Stimulated activated CD8-positive, alpha-beta memory T cell treated with anti-CD3 and anti-CD28 coated beads, Interleukin-4, amount 100 ng/mL, for 4 hours (primary cell): ENCODE measurements at places on chromosomes 4 and X.

DNA sequence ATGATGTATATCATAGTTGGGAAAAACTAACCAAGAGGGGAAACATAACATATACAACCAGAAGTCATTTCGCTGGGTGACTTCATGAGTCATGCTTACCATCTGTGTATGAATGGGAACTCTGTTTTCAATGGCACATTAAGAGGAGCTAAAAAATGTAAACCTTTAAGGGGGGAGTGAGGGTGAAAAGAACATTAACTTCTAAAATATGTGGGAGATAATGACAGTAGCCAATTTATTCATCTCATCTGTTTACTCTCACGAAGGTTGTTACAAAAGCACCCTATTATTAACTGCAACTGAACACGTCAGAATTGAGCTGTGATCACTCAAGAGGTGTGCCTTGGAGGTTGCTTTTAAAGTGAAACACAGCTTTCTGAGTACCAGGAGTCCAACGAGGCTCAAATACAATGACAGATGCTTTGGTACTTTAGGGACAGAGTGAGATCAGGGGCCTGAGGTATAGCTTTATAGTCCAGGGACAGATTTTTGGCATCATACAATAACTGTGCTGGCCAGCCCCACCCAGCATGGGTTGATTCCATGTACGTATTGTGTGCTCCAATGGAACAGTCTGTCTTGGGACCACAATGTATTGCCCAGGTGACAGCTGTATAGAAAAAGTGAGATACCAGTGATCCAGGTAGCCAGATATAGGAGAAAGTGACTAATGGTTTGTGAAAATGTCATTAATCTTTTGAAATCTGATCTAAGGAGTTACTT is 107.3 kb downstream of the AMMECR1 start:
- no peak for DNase-seq

DNA sequence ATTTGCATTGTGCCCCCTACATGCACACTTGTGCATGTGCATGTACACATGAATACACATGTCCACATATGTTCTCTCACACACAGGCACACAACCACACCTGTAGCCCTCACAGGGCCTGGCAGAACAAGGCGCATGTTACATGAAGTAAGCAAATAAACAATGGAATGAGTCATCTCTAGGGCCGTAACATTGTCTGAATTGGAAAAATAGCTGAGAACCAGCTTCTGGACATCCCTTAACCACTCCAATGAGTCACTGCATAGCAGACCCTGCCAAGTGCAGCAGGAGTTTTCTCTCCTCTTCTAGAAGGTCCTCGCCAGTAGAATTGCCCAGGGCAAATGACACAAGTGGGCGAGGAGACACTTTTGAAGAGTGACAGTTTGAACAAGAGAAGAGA is 66.1 kb downstream of the MAGEA10 start:
- DNase-seq, result no peak

DNA sequence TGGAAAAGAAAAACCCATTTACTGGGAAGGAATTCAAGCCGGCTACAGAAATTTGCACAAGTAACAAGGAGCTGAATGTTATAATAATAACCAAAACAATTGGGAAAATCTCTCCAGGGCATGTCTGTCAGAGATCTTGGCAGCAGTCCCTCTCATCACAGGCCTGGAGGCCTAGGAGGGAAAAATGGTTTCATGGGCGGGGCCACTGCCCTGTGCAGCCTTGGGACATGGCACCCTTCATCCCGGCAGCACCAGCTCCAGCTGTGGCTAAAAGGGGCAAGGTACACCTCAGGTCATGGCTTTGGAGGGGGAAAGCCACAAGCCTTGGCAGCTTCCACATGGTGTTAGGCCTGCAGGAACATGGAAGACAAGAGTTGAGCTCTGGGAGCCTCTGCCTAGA is 513.1 kb upstream of the CNKSR2 start:
- no peak for DNase-seq

GRCh38 chr4:173415885-173416653 is 17.2 kb upstream of the SCRG1 start:
- DNase-seq, result no peak

DNA sequence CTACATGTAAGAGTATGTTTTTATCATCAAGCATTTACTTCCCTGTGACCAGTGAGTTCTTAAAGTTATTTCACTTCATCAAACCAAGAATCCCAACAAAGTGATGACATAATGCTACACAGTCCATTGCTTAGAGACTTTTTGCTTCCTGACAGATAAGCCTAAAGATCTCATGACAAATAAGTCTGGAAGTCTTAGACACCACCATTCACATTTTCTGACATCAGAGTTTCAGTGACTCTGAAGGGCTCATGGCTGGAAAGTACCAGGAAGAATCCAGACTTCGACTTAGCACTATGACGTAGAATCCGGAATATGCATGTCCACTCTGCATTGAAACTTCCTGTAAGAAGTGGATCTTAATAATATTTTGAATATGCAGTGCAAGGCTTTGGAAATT is 53.7 kb downstream of the CLDN22 start:
- no peak for DNase-seq

DNA sequence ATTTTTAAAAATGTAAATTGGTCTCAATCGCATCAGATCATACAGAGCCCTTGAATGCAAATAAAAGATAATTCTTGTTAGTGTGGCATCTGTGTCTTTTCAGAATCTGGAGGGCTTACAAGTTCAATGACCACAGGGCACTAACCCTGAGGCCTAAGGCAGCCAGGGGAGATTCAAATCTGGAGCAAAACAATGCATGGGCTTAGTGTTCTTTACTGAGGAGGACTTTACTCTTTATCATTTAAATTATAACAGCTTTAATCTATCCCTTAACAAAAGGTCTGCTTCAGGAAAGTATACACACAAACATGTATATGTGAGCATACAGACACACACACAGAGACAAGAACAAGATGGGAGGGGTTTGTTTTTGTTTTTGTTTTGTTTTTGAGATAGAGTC is 51.0 kb upstream of the NSUN7 start:
- DNase-seq, result no peak

GRCh38 chrX:136754651-136755050 is 26.1 kb downstream of the ARHGEF6 start:
- DNase-seq, result no peak

- DNase-seq, result no peak
Measured at GRCh38 chr4:154368060-154368459, 123.5 kb downstream of the DCHS2 start.

- DNase-seq, result no peak
Measured at GRCh38 chr4:79886021-79886420, 187.0 kb downstream of the ANTXR2 start.

DNA sequence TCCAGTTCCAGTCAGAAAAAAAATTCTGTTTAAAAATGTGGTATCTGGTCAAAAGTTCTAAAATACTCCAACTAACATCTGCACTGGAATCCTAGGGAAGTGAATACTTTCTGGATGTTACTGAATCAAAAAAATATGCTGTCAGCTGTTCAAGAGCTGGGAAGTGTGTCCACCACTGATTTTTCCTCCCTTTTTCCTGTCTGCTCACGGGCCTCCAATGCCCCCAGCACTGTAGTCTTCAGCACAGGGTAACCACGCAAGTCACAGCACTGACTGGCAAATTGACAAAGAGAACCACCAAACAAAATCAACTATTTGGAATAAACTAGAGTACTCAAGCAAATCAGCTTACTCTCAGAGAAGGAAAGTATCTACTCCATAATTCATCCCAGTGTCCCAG is 9.9 kb downstream of the VEGFC start:
- no peak for DNase-seq

GRCh38 chrX:154114652-154115051 is 17.1 kb upstream of the MECP2 start:
- no peak for DNase-seq

- no peak for DNase-seq
Measured at GRCh38 chrX:148314876-148315275, 185.5 kb upstream of the AFF2 start.

GRCh38 chrX:16700734-16701133 is 11.7 kb downstream of the CTPS2 start:
- DNase-seq, result no peak
